ENCODE measurements at places on chromosomes 16 and 17.

GRCh38 chr17:32998111-32998886 lies 6.7 kb downstream of the SPACA3 start:
- DNase-seq, result peak; percentile 86

DNA sequence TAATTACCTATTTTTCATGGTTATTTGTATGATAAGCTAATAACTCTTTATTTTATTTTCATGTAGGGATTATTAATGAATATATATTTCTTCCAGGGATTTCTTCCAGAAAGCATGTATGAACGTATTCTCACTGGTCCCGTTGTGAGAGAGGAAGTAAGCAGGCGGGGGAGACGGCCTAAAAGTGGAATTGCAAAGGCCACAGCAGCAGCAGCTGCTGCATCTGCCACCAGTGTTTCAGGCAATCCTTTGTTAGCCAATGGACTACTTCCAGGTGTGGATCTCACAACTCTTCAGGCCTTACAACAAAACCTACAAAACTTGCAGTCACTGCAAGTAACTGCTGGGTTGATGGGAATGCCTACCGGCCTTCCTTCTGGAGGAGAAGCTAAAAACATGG lies 110.3 kb upstream of the RBL2 start:
- DNase-seq, result no peak

GRCh38 chr16:85256190-85256739 lies 144.0 kb upstream of the CIBAR2 start:
- DNase-seq, result no peak

- no peak for DNase-seq
Observed at GRCh38 chr16:26111900-26112299, 420.1 kb downstream of the HS3ST4 start.

DNA sequence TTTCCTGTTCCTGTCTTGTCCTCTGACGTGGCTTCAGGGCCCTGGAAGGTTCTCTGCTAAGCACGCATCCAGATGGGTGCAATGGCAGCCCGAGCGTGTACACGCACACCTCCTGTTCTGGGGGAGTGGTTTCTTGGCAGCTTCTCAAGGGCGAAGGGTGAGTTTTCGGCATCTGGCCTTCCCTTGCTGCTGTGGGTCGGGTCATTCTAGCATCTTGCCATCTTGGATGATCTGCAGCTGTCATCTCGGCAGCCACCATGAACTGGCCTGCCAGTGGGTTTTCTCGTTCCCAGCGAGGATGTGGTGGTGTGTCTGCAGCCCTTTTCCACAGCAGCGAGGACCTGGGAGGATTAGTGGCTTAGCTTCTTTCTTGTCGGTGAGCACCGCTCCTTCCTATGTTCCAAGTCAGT lies 10.6 kb downstream of the MSI2 start:
- DNase-seq, result no peak

DNA sequence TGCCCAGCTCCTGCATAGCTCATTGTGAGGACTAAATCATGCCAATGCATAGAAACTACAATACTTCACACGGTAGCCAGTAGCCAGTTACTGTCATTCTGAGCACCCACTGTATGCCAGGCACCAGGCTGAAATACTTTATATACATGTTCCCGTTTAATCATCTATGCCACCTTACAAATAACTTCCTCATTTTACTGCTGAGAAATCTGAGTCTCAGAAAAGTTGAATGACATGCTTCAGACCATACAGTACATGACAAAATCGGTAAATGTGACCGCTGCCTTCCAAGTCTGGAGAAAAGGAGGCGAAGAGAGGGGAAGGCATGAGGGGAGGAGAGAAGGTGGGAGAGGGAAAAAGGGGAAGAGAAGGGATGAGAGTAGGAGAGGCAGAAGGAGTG lies 9.2 kb upstream of the TLCD3B start:
- no peak for DNase-seq

DNA sequence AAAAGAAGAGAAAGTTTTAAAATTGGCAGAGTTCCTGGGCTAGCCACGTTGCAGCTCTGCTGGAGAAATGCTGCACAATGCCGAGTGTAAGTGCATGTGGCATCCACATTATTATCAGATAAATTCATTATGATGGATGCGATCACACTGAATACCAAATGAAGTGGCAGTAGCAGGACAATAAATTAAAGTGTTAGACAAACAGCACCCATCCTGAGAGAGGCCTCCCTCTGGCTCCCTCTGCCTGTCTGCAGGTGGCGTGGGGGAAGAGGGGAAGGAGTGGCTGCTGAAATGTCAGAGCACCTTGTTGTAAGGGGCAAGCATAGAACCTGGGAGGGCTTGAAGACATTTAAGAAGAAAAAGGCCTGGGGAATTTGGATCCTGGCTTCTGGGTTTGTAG lies 324.1 kb downstream of the HAPSTR1 start:
- DNase-seq, result no peak

GRCh38 chr16:84766978-84767773 lies 52.6 kb upstream of the CRISPLD2 start:
- DNase-seq, result no peak

DNA sequence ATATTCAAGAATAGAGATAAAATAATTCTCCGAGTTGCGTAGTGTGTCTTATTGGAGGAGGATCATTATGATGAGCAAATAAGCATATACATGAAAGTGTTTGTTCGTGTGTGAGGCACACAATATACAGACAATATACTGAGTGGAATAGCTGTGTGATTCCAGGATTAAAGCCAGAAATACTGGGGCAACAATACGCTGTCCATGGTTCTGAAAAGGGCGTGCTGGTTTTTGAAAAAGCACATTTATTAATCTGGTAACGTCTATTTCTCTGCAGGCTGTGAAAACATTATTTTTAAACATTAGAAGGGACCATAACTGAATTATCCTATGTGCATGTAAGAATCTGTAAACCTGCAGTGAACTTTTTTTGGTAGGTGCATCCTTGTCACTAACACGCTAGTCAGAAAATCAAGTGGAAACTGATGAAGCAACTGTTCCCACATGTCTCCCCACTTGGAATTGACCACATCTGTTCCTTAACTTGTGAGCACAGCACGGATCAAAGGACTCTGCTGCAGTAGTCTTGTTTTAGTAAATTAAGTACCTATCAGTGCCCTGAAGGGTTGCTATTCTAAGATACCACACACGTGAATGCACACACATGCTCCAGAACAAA lies 346.0 kb downstream of the GRIN2A start:
- DNase-seq, result no peak

- DNase-seq, result no peak
Observed at GRCh38 chr16:22239131-22239805, 33.2 kb downstream of the EEF2K start.

- no peak for DNase-seq
Observed at GRCh38 chr16:23930791-23931190, 95.0 kb downstream of the PRKCB start.

DNA sequence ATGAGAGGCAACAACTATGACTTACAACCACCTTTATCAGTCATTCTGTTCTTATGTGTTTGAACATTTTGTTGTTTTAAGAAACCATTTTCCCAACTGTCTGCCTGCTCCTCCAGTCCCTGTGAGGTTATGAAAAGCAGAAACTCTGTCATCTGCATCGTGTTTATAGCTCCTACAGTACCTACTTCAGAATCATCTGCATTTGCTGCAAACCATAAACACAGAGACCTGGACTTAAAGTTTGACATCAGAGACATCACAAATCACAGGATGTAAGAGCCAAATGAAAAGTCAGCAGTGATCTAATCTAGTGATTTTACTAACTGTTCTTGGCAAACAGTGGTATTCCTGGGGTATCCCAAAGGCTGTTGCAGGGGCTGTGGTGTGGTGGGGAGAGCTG lies 55.2 kb downstream of the CDH11 start:
- no peak for DNase-seq

All from activated CD4-positive, alpha-beta T cell treated with anti-CD3 and anti-CD28 coated beads, Interleukin-2, amount 50 U/mL, for 48 hours (primary cell).